ENCODE measurements at places on chromosomes 1 and 21. TPM values are rescaled to one million over a fixed set of nuclear protein-coding genes. Genes with fewer than 3 reads are reported as not detected.

OR2T33 gene
- not detected for polyA plus RNA-seq

CYP4A22 gene
- not detected for polyA plus RNA-seq

MROH7 gene
- polyA plus RNA-seq = 0.05 TPM

KCNK2 gene
- 19.7 TPM for polyA plus RNA-seq

RIMS3 gene
- polyA plus RNA-seq = 0.33 TPM

SERINC2 gene
- 61.3 TPM for polyA plus RNA-seq

WDR4 gene
- polyA plus RNA-seq = 10.6 TPM

DNA sequence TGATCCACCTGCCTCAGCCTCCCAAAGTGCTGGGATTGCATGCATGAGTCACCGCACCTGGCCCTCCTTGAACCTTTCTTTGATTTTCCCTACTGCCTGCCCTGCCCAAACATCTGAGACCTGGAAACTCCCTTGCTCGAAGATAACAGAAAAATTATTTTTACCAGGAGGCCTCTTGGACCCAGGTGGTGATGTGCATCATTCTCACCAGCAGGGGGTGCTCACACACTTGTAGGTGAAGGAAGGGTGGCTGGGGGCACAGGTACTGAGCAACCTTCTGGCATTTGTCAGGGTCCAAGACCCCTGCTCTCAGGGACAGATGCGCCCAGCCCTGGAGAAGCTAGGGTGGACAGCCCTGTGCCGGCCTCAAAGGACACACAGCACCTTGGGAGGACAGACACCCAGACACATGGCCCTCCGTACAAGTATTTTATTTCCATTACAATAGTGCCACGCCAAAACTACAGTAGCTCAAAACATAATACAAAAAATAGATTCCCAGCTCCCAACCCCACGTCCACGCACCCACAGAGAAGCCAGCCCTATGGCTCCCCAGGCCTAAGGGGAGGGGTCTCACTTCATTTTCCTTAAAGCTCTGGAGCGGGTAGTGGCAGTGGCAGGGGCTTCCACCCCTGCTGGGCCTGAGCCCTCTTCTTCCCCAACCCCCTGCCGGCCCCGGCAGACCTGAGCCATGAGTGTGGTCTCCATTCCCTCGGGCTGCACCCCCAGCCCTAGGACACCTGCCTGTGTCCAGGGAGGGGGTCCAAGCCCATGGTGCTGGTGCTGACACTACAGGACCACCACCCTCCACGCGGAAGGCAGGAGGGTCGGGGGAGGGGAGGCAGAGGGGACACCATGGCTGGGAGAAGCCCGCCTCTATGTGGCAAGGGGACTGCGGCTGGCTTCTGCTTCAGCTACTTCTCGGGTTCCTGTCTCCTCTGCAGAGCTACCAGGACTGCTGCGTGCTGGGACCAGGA is 40.4 kb upstream of the EIF4G3 start:
- DNase-seq = no peak

GRCh38 chr1:109722908-109723691 is 11.0 kb downstream of the GSTM5 start:
- no peak for DNase-seq

DNA sequence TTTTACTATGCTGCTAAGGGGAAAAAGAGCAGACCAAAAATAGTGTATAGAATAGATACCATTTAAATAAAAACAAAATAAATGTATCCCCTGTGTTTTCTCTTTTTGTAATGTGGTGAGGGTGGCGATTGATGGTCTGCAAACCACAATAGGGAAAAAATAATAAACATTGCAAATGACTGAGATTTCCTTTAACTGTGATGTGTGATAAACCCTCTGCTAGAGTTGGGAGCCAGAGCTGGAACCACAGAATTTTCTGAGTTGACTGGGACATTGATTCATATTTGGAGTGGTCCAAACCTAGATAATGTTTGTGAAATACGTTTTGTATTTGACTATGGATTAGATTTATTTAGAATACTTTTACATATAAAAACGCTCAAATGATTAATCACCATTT is 70.6 kb upstream of the PTGFR start:
- no peak for DNase-seq

DNA sequence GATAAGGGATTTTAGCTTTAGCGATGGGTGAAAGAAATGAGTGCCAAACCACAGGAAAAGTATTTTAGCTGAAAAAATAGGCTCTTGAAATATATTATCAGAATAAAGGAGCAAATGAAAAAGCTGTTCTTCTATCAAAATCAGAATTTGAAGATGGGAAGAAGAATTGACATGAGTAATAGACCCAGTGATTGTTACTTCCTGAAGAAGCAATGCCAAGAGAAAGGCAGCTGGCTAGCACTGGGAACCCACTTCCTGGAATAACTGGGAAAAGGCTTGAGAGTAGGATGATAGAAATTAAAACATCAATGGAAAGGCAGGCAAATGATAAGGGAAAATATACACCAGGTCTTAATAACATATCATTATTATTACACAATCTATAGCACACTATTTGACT is 29.9 kb upstream of the LYPLAL1 start:
- DNase-seq = no peak

- DNase-seq = no peak
These were observed 259.9 kb downstream of the HHIPL2 start for GRCh38 chr1:222288053-222288452.

DNA sequence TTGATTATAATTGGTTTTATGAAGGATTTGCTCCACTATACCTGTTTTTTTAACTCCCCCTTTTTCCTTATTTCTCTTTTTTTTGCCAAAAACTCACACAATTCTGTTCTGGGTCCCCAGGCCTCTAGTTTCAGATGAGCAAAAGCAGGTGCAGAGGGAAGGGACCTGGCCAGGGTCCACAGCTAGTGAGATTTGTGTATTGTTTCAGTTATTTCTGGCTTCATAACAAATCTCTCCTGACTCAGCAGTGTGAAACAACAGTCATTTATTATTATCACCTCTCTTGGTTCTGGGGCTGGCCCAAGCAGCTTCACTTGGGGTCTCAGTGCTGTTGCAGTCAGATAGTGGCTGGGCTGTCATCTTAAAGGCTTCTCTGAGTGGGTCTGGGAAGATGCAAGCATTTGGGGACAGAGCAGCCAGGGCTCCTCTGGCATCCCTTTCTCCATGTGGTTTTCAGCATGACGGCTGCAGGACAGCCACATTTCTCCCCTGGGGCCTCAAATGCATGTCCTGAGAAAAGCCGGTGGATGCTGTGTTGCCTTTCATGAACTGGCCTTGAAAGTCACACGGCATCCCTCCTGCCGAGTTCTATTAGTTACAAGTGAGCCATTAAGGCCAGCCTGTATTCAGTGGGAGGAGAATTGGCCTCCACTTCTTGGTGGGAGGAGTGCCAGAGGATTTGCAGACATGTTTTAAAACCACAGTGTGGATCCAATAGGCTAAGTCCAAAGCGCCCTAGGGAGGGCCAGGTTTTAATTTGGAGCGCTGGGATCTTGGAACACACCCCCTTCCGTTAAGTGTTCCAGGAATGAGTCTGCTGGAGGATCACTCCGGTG is 137.1 kb downstream of the CAMTA1 start:
- DNase-seq = no peak

- DNase-seq = no peak
These were observed 39.5 kb upstream of the ATF3 start for GRCh38 chr1:212568978-212569537.

GRCh38 chr1:165763442-165763841 is 5.2 kb downstream of the TMCO1 start:
- DNase-seq = no peak
